Activated CD4-positive, alpha-beta T cell treated with anti-CD3 and anti-CD28 coated beads, Interleukin-2, amount 10 ng/mL, durations not matched to agents 24 days and 14 days (primary cell): ENCODE measurements at places on chromosomes 3 and 15. TPM values are rescaled to one million over a fixed set of nuclear protein-coding genes. Genes with fewer than 3 reads are reported as not detected.
A peak's percentile ranks its signal among the peaks of the same experiment; 100 is the strongest.

Gene SPSB4
- 0.07 TPM in 1 of 2 replicates, not detected in the other for total RNA-seq

DNA sequence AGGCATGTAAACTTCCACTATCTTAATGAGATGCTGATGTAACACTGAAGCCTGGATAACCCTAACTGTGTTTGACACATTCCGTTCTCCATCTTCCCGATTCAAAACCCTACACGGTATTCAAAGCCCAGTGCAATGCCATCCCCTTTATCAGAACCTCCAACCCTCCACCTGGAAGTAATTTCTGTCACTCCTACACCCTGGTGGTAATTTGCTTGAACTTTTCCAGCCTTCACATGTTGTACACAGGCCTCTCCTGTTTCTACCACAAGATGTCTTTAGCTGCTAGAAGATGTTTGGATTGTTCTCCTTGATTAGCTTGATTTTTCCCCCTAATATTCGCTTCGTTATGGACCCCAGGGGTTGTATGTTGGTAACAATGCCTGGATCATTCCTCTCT lies 208.9 kb downstream of the CHST2 start:
- H3K36me3 ChIP-seq, result no peaks in the 10 kb centered on the region
- no peaks in the 10 kb centered on the region for H3K27me3 ChIP-seq
- no peaks in the 10 kb centered on the region for H3K4me1 ChIP-seq
- no peak for DNase-seq
- H3K4me3 ChIP-seq, result no peak overlapping the region

Gene RTP1
- total RNA-seq, result not detected in 2 replicates

DNA sequence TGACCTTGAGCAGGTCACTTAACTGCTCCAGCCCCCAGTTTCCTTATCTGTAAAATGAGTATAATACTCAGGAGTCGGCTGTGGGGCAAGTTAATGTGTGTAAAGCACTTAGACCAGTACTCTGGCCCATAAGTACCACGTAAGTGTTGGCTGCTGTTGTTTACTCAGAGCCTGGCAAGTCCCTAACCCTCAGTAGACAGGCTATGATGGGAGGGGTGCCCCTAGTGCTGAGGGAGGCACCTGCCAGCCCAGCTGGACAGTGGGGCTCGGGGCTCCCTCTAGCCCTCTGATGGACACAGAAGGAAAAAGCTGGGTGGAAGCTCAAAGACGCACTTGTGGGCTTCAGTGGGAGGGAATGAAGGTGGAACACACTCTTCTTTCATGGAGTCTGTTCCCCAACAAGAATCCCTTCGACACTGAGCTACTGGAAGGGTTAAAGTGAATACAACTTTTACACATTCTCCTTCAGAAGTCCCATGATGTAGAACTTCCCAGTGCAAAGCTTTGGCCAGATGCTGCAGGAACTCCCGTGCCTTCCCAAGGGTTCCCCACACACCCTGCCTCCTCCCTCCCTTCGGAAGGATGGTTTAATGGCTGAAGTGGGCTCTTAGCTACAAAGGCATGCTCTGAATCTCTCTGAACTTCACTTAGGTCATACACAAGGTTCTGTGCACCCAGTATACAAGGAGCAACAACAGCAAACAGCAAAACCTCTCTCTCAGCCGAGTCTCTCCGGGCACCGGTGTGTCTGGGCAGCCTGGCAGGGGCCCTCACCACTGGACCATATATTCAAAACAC lies 25.4 kb downstream of the TMEM44 start:
- H3K27ac ChIP-seq, result no peak overlapping the region
- no peak for DNase-seq
- no peaks in the 10 kb centered on the region for H3K36me3 ChIP-seq
- H3K4me3 ChIP-seq, result no peak overlapping the region

DNA sequence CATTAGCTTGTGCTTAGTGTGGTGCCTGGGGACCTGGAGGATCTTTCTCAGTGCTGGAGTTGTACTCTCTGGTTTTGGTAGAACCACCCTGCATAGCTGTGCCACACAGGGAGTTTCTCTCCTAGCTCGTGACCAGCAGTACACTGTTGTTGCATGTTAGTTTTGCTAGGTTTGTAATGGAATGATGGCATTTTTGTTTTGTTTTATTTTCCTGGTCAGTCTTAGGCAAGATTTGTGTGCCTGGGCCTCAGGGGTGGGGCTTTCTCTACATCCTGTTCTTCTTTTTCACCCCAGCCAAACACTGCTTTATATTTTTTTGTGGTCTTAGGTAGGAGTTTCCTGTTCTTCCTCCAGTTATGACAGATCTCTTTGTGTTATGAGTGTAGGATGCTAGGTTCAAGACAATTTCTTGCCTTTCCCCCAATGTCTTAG lies 534.5 kb upstream of the KCNMB2 start:
- peak overlapping the region; percentile 63 for H3K4me3 ChIP-seq
- H3K4me1 ChIP-seq, result peaks cover 36% of the 10 kb centered on the region
- peak overlapping the region; percentile 91 for H3K27ac ChIP-seq
- peak; percentile 77 for DNase-seq

DNA sequence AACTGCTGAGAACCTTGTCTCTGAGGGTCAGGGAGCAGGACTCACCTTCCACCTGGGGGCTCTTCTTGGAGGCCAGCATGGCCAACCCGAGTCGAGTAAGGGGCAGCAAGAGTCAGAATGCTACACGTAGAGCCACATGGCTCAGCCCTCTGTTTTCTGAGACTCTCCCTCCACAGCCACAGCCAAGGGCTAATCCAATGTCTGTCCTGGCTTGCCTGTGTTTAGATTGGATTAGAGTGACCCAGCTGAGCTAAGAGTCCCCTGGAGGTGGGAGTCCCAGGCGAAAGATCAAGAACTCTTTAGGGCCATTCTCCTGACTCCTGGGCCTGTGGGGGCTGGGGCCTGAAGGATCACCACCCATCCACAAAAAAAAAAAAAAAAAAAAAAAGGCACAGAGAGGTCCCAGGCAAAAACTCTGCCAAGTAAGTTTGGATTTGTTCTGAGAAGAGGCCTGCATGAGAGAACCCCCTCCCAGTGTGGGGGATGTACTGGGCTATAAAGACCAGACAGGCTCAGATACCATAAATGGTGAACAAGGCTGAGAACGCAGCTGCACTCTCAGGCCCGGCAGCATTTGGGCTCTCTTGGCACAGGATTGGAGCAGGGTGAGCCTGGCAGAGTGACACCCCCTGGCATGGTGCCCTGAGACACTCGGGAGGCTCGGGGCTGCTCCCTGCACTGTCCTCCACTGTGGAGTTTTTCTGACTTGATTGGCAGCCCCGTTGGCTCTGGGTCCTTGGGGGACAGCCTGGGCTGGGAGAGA lies 88.0 kb upstream of the OSBPL11 start:
- no peak overlapping the region for H3K27ac ChIP-seq
- no peak for DNase-seq
- no peaks in the 10 kb centered on the region for H3K4me1 ChIP-seq
- no peak overlapping the region for H3K4me3 ChIP-seq

DNA sequence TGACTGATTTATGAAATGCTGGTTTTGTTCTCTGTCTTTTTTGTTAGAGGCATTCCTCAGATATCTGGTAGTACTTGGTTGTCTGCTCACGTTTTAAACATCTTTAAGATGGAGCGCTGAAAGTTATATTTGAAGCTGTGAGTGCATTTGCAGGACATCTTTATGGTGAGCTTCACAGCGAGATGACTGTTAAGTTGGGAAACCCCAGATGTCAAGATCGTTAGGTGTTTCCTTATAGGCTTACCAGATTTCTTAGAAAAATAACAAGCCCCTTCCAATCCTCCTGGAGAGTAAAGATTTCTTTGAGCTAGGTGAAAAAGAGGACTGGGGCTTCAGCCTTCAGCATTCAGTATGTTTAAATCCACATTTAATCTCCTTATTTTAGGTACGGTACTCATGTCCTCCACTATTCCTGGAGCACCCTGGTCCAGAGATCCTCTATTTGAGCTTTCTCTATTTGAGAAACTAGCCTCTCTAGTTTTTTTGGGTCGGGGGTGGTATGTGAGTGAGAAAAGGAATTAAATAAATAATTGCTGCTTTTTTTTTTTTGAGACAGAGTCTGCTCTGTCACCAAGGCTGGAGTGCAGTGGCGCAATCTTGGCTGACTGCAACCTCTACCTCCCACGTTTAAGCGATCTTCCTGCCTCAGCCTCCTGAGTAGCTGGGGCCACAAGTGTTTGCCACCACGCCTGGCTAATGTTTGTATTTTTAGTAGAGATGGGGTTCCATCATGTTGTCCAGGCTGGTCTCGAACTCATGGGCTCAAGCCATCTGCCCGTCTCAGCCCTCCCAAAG lies 72.3 kb downstream of the ZNF609 start:
- H3K27ac ChIP-seq, result peak overlapping the region; percentile 79
- H3K4me3 ChIP-seq, result peak overlapping the region; percentile 53

DNA sequence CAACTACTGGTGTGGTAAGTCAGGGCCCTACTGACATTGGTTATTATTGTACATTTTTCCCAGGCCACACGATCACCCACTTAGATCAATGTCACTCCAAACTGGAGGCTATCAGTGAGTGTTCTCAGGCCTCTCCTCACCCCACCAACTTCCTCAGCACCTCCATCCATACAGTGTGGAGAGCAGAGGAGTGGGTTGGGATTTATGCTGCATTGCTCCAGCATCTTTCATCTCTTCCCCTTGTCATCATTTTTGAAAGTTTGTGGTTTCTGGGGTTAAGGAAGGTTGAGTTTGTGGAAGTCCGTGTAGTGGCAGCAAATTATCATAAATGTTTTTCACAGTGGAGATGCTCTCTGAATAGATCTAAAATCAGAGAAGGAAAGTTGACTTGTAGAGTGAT lies 60.2 kb downstream of the TLNRD1 start:
- H3K36me3 ChIP-seq, result no peaks in the 10 kb centered on the region
- no peak for DNase-seq
- H3K4me1 ChIP-seq, result peaks cover 8% of the 10 kb centered on the region
- H3K4me3 ChIP-seq, result no peak overlapping the region
- peaks cover 7% of the 10 kb centered on the region for H3K27me3 ChIP-seq

- H3K27ac ChIP-seq, result no peak overlapping the region
- no peak for DNase-seq
- H3K4me1 ChIP-seq, result no peaks in the 10 kb centered on the region
- H3K4me3 ChIP-seq, result no peak overlapping the region
- no peaks in the 10 kb centered on the region for H3K27me3 ChIP-seq
Observed at GRCh38 chr3:98884675-98885371, 16.7 kb downstream of the DCBLD2 start.

Gene LYZL4
- total RNA-seq, result not detected in 2 replicates

Gene SLC28A1
- not detected in 2 replicates for total RNA-seq

DNA sequence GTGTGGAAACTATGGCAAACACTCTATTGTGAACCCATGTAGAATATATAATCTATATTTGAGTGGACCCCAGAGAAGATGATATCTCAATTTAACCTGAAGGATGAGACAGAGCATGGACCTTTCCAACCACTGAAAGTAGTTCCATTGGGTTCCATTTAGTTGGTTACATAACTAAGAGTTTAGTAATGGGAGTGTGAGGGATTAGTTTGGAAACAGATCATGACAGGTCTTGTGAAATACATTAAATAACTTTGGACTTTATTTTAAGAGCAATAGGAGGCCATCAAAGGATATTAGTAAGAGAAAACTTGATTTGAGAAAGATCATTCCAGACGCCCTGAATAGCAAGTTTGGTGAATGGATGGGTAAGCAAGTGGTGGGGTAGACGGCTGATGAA lies 487.2 kb upstream of the ROBO2 start:
- no peak for DNase-seq
- H3K27ac ChIP-seq, result no peak overlapping the region
- no peaks in the 10 kb centered on the region for H3K27me3 ChIP-seq
- H3K4me1 ChIP-seq, result no peaks in the 10 kb centered on the region
- no peaks in the 10 kb centered on the region for H3K36me3 ChIP-seq

- H3K27ac ChIP-seq, result no peak overlapping the region
- no peaks in the 10 kb centered on the region for H3K4me1 ChIP-seq
- H3K36me3 ChIP-seq, result no peaks in the 10 kb centered on the region
Observed at GRCh38 chr3:160826991-160827390, 71.0 kb downstream of the PPM1L start.

DNA sequence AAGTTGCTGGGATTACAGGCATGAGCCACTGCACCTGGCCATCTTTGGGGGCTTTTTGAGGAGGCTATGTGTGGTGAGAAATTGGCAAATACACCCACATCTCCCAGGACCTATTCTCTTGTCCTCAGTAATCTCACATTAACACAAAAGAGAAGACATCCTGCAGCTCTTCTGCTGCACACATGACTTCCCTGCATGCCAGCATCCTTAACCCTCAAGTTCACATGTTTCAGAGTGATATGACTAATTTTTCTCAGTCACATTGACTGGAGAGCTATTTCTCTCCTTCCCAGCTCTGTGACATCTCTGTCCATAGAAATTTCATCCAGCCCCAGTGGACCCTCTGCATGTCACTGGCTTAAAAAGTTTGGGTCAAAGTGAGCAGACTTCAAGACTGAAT lies 1.9 kb upstream of the SKIC8 start:
- H3K27me3 ChIP-seq, result peaks cover 2% of the 10 kb centered on the region
- H3K4me1 ChIP-seq, result peaks cover 18% of the 10 kb centered on the region
- DNase-seq, result no peak
- no peak overlapping the region for H3K4me3 ChIP-seq
- H3K27ac ChIP-seq, result no peak overlapping the region

Gene ANKRD63
- total RNA-seq, result not detected in 2 replicates

GRCh38 chr15:76391847-76392246 lies 55.3 kb downstream of the ISL2 start:
- no peak overlapping the region for H3K27ac ChIP-seq
- no peaks in the 10 kb centered on the region for H3K4me1 ChIP-seq
- no peak overlapping the region for H3K4me3 ChIP-seq
- no peak for DNase-seq

Gene ANKUB1
- total RNA-seq, result not detected in 2 replicates

DNA sequence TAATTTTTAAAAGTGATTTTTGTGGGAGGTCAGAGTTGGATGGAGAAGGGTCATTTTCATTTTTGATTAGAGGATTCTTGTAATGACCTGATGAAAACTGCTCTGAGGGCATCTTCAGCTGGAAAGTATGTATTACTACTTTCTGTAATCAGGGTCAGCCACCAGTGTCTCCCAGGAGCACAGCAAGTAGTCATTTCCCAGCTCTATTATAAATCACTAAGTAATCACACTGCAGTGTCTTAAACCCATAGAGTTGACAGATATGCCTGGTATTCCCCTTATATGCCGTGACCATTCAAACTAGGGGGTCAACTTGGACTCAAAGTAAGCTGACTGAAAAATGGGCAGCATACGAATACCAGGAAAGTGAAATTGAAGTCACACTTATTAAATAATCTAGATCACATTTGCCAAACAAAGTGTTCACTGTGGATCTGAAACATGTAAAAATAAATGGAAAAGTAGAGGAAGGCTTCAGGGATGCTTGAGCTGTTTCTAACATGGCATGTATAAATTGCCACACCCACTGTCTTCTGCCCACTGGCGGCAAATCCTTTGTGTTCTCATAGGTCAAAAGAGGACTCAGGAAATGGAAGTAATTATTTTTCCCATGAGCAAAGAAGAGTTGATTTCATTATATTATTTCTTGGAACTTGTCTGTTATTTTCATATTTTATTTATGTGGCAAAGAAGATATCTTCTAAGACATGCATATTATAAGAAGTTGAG lies 105.7 kb downstream of the MBNL1 start:
- no peak for DNase-seq
- H3K4me3 ChIP-seq, result no peak overlapping the region
- H3K27me3 ChIP-seq, result no peaks in the 10 kb centered on the region
- peaks cover 46% of the 10 kb centered on the region for H3K36me3 ChIP-seq
- peaks cover 51% of the 10 kb centered on the region for H3K4me1 ChIP-seq
